Memory B cell (primary cell): ENCODE measurements at places on chromosomes 3 and 15.

- peak; percentile 54 for DNase-seq
These were observed at the start of gene PSTPIP1 for GRCh38 chr15:76994971-76995945. Gene PSTPIP1, plus strand, starts transcription at chr15:76995126. Its CDS starts 448 bp downstream, at chr15:76995574.

DNA sequence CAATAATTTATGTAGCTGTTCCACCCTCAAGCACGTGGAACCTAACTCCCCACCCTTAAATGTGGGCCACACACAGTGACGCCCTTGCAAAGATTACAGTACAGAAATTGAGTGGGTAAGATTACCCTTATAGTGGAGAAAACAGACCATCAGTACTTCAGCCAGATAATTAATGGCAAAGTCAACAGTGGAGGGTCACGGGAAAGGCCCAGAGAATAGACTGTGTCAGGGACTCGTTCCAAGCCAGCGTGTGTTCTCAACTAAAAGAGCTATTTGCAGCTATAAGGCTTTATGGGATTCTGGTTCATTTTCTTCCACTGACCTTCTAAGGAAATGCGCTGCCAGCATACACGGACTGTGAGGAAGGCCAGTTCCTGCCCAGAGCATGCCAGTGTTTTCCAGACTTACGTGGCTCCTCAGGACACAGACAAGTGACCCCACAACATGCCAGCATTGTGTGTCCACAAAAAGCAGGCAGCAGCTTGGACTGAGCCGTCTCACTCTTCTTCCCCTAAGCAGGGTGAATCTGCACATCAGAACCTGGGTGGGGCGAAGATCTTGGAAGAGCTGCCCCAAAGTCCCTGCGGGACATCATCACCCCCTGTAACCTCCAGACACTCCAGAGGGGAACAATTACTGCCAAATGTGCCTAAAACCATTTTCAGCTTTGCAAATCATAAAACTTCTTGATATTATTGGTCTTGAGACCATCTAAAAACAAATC, 428.5 kb downstream of the OCA2 start:
- DNase-seq, result no peak

DNA sequence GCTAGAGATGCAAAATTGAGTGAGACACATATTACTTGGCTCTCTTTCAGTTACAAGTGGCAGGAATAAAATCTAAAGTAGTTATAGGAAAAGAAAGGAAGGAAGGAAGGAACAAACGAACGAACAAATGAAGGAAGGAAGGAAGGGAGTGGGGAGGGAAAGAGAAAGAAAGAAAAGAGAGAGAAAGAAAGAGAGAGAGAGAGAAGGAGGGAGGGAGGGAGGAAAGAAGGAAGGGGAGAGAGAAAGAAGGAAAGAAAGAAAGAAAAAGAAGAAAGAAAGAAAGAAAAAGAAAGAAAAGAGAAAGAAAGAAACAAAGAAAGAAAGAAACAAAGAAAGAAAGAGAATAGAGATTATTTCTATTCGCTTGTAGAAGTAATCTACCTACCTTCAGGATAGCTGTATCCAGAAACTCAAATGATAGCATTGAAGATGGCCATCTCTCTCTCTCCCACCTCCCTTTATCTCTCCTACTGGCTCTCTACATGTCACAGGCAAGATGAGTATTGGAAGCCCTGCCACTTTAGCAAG, 229.7 kb upstream of the TLE3 start:
- no peak for DNase-seq

GRCh38 chr3:132283916-132284405, 33.2 kb upstream of the ACP3 start:
- DNase-seq, result no peak

DNA sequence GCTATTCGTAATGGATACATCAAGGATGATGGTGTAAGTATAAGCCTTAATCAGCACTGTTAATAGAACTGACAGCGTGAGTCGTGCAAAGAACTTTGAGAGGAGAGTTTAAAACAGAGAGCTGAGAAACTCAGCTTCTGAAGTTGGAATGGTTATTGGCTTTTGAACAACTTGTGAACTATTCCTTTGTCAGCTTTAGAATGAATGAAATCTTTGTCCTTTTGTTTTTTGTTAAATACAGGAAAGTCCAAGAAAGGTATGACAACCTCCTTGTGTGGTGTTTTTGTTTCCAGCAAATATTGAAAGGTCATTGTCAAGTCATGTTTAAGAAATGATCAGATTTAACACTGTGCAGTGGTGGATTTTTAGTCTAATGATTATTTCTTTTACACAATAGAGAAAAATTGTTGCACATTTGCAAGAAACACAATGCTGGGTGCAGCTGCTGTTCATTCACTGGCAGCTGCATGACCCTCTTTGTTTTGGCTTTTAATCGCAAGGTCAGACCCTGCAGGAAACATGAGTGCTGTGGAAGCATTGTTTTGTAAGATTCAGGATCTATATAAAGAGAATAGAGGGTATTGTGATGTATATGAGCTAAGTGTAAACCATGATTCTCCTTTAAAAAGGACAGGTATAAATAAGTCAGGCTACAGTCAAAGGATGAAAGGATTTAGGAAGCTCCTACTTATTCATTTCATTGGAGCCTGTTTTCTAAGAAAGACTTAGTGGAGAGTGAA, 21.7 kb upstream of the ABHD10 start:
- DNase-seq, result no peak

GRCh38 chr15:90114451-90114901, 12.2 kb upstream of the IDH2 start:
- no peak for DNase-seq
